ENCODE measurements at places on chromosomes 2 and 18.
A peak's percentile ranks its signal among the peaks of the same experiment; 100 is the strongest.

- no peak for DNase-seq
Measured at GRCh38 chr2:69950241-69950640, 11.2 kb downstream of the ASPRV1 start.

- no peak for DNase-seq
Measured at GRCh38 chr2:174791020-174791419, 26.7 kb upstream of the CHRNA1 start.

- DNase-seq, result no peak
Measured at GRCh38 chr2:205438241-205438640, 244.1 kb upstream of the NRP2 start.

DNA sequence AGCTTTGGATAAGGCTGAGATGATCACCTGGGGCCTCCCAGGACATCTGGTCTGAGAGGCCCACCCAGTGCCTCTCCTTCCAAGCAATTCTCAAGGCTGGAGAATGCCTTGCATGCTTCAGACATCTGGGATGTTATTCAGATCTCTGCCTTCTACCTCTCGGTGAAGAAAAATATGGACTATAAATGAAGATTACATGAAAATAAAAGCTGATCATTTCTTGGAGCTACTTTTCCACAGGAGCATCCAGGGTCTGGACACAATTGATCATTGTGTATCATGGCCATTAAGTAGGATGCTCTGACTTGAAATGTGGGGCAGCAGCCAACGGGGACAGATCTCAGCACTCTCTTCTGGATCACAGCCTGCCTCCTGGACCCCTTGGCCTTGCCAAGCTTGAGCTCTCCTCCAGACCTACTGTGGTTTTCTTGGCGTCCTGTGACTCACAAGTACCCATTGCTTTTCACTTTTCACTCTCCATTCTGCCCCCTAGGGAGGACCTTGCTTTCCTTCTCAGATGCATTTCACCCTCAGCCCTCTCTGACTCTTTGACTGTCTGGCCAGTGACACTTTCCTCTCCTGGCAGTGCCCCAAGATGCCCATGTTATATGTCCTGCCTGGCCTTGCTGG, 203.1 kb downstream of the INSIG2 start:
- no peak for DNase-seq

DNA sequence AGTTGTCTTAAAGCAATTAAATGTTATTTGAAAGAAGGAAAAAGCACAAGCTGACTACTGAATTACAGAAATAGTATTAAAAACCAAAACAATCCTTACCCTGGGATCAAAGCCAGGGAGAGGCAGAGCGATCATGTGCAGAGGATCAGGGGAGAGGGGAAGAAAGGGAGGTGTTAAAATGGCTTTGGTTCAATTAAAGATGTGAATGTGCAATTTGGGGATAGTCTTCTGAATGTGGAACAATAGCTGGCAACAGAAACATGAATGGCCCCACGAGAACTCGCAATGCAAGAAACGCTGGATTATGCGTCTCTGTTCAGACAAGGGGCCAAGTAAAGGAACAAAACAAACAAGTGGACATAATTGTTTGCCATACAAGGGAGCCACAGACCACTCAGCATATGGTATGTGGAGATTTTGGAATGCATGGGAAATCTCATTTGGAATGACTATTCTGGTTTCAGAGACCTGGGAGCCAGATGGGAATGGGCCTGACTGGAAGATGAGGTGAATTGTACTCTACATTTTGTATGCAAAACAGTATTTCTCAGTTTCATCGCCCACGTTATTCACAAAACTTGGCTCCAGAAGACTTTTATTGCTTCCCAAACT, 155.4 kb downstream of the SLC4A3 start:
- no peak for DNase-seq

- no peak for DNase-seq
Measured at GRCh38 chr2:208253600-208254117, 1.2 kb downstream of the IDH1 start.

DNA sequence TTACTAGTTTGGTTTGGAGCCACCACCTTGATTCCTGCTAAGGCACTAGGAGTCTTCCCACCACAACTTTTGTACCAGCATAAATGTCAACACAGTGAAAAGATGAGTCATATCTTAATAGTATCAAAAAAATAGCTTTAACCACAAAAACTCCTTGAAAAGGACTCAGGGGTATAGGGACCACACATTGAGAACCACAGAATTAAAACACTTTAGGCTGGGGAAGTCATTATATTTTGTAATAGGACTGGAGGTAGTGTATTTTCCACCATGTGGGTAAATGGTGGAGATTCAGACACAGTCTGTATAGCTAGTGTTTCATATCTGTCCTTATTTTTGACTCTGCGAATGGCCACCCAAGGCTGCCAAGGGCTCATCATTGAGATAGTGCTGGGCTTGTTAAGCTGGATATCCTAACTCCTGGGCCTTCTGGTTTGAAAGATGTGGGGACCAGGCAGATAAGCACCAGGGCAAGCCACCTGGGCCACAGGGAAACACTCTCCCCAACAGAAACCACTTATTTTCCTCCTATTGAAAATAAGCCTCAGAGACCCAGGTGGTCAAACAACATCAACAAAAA, 19.1 kb upstream of the FHL2 start:
- DNase-seq, result peak; percentile 66

- no peak for DNase-seq
Measured at GRCh38 chr2:2825516-2826208, 494.6 kb upstream of the MYT1L start.

GRCh38 chr2:176072951-176073904, 10.5 kb downstream of the EVX2 start:
- DNase-seq, result no peak

DNA sequence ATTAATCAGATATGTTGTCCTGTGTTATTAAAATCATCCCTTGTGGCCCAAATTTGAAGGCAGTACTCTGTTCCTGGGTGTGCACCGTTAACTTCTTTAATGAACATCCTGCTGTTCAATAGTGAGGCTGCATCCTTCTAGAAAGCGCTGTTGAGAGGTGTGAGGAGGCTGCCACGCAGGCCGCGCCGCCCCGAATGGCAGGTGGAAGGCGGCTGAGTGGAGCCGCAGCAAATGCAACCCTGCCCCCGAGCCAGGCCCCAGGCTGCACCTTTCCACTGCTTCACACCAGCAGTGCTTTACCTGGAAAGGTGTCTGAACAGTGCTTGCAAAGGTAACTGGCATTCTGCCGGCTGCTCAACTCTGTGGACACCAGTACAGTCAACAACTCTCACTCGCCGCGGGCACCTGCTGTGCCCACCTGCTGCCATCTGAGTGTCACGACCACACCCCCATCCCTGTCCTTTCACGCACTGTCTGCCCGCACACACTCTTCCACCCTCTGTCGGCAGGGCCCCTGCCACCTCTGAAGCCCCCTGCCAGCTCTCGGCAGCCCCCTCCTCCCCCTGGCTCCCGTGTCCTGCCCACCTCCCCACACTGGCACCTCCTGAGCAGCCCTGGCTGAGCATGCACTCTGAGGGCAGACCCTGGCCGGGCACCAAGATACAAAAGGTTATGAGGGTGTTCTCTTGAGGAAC, 70.9 kb downstream of the ODC1 start:
- DNase-seq, result no peak

DNA sequence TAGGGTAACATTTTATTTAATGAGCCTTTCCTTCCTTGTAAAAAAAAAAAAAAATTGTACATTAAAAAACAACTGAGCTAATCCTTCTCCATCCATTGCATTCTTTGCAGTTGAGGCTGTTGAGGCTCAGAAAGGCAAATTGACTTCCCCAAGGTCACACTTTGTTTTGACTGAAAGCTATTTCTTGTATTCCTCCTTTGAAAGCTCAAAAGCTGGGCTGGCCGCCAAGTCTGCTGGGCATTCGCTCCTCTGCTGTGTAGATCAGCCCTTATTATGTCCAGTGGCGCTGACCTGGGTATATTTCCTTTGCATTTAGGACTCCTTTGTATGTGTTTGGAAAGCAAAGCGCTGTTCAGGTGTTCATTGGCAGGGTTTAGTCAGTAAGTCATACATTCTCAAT, 44.0 kb downstream of the SGPP2 start:
- DNase-seq, result no peak

DNA sequence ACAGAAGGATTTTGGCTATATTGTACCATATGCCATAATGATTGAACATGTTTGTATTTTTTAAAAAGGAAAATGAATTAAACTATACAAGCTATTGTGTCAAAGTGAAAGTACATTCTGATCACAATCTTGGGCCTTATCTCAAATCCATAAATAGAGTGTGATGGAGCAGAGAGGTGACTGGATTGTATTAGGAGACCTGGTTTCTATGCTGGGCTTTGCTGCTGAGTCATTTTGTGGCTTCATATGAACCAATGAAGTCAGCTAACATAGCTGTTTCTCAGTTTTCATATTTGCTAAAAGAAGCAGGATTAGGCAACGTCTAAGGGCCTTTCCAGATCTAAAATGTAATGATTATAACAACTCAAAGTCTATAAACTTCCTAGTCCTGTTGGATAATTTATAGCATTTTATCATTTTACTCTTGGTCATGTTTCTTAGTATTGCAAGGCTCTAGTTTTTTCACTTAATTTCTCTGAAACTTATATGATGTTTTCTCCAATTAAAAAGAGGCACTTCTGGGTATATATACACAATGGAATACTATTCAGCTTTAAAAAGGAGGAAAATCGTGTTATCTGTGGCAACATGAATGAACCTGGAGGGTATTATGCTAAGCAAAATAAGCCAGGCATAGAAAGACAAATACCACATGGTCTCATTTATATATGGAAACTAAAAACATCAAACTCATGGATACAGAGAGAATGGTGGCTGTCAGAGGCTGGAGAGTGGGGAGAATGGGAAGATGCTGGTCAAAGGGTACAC, 112.3 kb downstream of the MEP1B start:
- peak; percentile 68 for DNase-seq

DNA sequence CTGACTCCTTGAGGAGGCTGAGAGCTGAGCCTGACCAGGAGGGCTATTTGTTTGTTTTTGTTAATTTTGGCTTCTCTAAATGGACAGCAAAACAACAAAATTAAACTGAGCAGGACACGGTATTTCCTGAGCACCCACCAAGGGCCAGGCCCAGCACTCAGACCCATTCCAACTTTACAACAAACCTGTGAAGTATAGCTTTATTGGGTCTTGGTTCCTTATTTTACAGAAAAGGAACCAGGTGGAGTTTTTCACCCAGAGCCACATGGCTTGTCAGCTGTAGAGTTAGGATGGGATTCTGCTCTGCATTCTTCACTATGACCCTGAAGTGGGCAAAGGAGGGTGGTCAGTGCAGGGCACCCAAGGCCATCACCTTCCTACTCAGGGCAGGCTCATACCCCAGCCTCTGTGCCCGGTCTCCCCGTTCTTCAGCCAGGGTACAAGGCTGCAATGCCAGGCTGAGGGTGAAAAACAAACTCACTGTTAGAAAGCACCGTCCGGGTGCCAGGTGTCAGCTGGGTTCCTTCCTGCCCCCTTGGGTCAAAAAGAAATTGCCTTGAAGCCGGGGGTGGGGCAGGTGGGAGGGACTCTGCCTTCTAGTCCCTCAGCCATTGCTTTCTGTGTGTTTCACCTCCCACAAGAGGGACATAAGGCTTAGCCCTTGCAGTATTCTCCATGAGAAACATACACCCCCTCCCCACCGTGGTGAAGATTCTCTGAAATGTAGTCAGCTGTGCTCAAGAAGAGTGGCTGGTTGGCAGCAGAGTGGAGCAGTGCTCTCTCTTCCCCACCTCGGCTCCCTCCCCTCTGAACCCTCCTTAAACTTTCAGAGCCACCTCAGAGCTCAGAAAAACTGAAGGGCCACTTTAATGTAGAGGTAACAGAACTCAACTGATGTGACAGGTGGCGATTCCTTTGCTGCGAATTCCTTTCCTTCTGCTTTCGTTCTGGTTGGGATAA, 2.2 kb downstream of the PSD4 start:
- no peak for DNase-seq

- no peak for DNase-seq
Measured at GRCh38 chr2:236170590-236171165, 2.5 kb upstream of the GBX2 start.

- DNase-seq, result no peak
Measured at GRCh38 chr18:78621141-78621755, 358.4 kb upstream of the SALL3 start.
